Activated CD4-positive, alpha-beta T cell treated with anti-CD3 and anti-CD28 coated beads for 4 hours (primary cell): ENCODE measurements at places on chromosomes 2 and 18.

- DNase-seq, result peak; percentile 54
These were observed 31.5 kb downstream of the ACVR1C start for GRCh38 chr2:157596992-157597681.

- no peak for DNase-seq
These were observed 339.0 kb downstream of the SMAD2 start for GRCh38 chr18:47591429-47591828.

DNA sequence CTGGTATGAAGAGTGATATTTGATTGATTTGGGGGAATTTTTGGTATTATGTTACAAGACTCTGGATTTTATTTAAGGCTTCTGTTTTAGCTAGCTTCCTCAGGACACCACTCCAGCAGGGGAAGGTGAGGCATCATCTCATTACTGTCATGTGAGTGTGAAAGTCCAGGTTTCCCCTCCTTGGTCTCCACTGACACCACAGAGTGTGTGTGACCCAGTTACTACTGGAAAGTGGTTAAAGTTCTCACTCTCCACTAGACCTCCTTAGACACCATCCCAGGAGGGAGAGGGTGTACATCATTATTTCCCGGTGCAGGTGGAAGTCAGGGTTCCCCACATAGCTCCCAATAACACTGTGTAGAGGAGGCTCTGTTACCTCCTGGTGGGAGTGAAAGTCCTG lies 35.8 kb upstream of the EPG5 start:
- no peak for DNase-seq

DNA sequence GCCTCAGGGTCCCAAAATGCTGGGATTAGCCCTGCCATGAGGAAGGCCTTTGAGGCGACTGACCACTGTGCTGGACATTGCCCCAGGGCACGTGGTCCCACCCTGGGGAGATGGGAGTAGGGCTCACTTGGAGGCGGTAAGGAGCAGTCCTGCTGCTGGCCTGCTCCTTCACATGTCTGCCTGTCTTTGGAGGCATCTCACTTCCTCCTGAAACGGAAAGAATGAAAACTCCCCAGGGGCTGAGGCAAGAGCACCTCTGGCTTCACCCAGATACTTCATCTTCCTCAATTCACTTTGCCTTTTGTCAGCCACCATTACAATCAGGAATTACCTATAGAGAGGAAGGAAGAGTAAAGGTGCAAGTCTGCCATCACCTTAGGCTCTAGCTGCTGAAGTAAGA lies 59.9 kb upstream of the GATA6 start:
- no peak for DNase-seq

- DNase-seq, result no peak
These were observed 270.9 kb downstream of the TWIST2 start for GRCh38 chr2:239118675-239119211.

- no peak for DNase-seq
These were observed 14.3 kb downstream of the PRKRA start for GRCh38 chr2:178436662-178437061.

- DNase-seq, result no peak
These were observed 144.6 kb downstream of the CDC42EP3 start for GRCh38 chr2:37526856-37527255.

GRCh38 chr2:228599297-228599696 lies 417.8 kb upstream of the SPHKAP start:
- no peak for DNase-seq

DNA sequence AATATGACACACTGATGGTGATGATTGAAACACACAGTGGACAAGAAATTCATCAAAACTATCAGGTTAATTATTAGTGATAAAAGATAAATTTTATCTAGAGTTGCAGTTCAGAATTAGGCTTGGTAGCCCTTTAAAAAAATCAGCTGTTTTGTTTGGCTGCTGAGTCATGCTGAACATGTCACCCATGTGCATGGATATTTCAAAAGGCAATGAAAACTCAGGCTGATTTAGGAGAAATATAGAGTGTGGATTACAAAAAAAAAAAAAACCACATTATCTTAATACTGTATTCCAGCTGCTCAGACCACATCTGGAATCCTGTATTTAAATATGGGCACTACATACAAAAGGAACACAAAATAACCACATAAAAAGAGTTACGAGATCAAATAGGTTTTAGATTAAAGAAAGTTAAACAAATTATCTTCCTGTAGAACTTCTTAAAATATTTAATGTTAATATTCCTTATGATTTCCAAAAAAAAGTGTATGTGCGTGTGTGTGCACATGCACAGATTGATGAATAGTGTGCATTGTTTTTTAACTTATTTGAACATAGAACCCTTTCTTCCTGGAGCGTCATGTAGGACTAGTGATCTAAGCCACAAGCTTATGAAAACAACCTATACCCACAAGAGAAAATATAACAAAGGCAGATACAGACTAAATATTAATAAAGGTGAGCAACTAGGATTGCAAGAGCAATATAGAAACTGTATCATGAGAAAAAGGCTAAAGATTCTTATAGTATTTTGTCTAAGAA lies 186.2 kb downstream of the STK39 start:
- no peak for DNase-seq

DNA sequence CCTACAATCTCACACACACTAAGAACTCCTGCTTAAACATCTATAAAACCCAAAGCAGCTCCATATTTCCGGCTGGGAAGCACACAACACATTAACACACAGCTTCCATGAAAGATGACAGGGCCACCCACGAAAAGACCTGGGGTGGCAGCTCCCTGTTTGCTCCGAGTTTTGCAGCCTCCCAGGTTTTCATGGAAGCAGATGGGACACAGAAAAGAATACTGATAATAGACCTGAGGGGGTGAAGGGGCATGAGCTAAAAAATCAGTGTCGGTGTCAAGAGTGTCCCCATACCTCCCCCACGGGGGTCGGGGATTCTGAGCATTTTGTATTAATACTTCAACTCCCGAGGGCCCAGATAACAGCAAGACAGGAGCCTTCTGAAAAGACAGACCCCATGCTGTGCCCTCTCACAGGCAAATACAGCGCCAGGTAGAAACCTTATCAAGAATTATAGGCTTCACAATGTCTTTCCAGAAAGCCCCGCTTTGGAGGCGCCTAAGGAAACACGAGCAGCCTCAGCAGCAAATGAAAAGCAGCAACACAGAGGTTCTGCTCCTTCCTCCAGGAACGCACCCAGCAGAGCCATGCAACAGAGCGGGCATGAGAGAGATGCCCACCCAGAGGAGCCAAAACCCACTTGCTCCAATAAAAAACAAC lies 50.5 kb downstream of the ZNF516 start:
- no peak for DNase-seq

DNA sequence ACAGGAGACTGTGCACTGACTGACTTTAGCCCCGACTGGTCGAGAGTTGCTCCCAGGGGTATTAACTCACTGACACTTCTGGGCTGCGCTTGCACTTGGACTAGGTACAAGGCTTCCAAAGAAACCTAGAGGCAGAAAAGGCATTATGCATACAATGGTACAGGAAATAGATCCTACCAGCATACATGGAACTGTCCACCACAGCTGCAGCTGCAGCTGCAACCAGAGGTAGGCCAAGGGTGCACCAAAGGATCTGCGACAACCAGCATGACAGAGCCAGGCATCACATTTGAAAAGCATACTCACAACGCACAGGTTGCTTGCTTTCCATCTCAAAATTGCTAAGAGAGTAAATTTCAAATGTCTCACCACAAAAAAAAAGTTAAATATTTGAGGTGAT lies 22.6 kb upstream of the PGAP1 start:
- DNase-seq, result no peak
